Stimulated activated CD8-positive, alpha-beta memory T cell treated with anti-CD3 and anti-CD28 coated beads, Interleukin-7, amount 100 ng/mL, for 48 hours (primary cell): ENCODE measurements at places on chromosomes 12 and 14.

DNA sequence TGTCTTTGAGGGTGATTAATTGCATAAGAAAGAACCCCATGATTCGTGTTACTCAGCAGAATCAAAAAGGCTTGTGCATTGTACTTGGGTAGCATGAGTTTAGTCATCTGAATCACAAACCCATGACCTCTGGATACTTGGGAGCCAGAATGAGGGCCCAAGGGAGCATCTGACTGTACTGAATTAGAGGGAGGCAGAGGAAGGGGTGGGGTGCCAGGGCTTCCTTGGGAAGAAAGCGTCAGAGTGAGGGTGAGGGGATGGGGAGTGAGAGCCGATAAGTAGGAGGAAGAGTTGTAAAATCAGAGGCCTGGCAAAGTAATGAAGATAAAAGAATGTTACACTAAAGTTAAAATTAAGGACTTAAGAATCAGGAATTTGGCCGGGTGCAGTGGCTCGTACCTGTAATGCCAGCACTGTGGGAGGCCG is 29.8 kb downstream of the GPRC5D start:
- no peak for DNase-seq

DNA sequence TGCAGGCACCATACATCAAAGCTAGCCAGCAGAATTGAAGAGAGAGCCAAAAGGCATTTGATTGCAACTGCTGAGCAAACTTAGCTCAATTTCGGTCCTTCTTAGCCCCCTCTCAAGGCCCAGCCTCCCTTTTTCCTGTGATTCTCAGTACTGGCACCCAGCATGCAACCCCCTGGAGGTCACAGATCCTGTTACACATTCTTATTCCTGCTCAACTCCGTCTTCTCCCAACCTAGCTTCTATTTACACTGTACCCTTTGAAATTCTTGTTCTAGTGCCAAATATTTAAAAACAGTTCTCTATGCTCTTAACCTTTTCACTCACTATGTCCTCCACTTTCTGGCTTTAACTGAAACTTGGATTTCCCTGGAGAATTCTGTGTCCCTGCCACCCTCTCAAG is 131.3 kb upstream of the CPSF6 start:
- no peak for DNase-seq

DNA sequence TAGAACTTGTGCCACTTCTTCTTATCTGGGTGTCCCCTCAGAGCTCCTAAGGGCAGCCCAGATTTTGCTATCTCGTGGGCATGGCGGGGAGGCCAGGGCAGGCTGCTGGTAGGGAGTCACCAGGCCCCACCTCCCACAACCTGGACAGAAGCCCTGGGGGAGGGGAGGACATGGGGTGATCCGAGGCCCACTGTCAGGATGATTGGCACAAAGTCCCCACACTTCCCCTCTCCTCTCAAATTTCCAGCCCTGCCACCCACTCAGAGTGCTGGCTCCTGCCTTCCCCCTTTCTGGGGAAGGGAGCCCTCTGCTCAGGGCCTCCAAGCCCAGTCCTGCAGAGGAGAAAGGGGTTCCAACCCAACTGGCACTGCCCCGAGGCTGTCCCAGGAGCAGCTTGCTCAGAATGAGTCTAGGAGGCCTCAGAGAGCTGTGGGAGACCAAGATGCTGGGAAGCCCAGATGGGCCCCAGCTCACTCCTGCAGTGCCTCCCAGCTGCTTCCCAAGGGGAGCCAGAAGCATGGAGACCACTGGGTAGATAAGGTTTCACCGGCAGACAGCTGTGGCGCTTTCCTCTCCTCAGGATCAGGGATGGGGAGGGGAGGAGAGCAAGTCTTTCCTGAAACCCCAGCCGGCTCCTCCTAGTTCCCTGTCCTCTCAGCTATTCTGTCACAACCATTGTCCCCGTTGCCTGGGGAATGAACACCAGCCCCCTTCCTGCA is 82.8 kb downstream of the B4GALNT3 start:
- DNase-seq, result no peak

DNA sequence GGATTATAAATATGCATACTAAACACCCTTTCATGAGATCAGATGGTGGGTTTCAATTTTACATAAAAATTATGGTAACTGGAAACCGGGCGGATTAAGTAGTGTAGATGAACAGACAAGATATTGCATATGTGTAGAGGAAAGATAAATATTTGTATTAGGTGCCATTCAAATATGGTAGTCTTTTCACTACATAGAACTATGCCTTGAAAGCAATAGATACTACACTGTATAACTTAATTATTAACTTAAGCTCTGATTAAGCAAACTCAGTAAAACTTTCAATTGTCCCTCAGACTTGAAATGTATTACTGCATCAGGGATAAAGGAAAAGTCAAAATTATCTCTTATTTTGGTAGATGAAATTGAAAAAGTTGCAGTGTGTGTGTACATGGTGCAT is 1.9 kb downstream of the PTPN21 start:
- DNase-seq, result no peak

- DNase-seq, result no peak
Observed at GRCh38 chr14:69395929-69396328, 2.2 kb downstream of the ERH start.
